ENCODE measurements at places on chromosomes 16 and 17.

GRCh38 chr17:59845595-59846393 is 46.9 kb downstream of the TUBD1 start:
- DNase-seq, result peak; percentile 78

GRCh38 chr16:83136419-83136818 is 509.6 kb downstream of the CDH13 start:
- DNase-seq, result no peak

DNA sequence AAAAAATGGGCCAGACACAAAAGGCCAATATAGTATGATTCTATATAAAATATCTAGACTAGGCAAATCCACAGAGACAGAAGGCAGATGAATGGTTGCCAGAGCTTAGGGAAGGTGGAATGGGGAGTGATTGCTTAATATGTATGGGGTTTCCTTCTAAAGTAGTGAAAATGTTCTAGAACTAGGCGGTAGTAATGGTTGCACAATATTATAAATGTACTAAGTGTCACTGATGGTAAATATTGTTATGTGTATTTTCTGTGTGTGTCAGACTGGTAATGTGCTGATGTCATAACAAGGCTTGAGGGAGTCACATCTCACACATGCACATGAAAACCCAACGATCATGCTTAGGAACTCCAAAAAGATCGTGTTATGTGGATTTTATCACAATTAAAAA is 106.9 kb upstream of the SIAH1 start:
- no peak for DNase-seq

DNA sequence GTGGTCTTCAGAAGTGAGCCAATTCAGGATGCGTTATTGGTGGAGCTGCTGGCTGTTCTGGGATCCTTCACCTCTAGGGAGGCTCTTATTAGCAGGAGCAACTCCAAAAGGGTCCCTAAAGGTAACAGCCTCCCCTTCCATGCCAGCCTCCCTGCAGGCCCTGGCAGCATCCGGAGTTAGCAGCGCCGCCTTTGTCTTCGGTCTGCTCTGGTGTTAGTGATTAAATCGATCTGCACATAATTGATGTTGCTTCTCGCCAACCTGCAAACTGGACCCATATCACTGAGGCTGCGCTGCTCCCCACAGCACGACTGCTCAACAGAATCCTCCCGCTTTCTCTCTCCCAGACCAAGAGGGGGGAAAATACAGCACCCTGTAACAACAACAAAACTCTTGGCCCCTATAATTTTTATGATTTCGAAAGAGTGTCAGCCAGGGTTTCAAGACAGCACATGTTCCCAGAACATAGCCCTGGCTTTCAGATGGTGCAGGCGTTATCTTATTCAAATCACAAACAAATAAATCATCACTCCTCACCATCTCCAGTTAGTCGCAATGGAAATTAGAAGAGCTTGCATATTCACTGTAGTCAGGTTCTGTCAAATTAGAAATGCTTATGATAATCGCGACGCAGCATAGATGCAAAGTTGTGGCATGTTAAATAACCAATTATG is 76.0 kb downstream of the IRX3 start:
- DNase-seq, result no peak

DNA sequence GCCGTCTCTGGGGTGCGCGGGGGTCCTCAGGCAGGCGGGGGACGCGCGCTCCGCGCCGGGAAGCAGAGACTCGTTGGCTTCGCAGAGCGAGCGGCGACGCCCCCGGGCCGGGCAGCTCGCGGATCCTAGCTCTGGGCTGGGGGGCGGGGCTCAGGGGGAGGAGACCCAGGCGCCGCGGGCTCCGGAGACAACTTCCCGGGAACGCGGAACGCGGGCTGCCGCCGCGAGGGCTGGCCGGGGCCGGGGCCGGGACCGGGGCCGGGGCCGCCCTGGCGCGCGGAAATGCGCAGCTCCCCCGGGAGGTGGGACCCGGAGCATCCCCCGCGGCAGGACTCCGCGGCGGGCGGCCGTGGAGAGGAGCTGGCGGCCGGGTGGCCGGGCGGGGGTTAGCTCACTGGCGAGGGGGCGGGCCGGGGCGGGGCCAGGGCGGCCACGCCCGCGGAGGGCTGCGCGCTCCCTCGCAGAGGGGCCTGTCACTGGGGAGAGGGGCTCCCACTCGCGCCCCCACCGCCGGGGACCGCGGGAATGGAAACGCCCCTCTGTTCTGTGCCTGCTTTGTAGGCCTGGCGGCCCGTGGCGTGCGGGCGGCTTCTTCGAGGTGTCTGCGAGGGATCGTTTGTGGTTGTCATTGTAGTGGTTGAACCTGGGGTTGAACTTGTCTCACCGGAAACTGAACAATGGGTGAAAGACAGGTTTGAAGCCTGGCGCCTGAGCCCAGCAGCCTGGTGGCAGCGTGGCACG is at the start of gene GAS7:
Gene GAS7 (minus strand): TSS at position 98 of the 741 bp plus-strand sequence.
- peak; percentile 89 for DNase-seq

GRCh38 chr16:2033057-2033908 is 6.6 kb downstream of the NHERF2 start:
- peak; percentile 75 for DNase-seq

GRCh38 chr16:19936441-19936840 is 51.8 kb upstream of the GPRC5B start:
- no peak for DNase-seq

DNA sequence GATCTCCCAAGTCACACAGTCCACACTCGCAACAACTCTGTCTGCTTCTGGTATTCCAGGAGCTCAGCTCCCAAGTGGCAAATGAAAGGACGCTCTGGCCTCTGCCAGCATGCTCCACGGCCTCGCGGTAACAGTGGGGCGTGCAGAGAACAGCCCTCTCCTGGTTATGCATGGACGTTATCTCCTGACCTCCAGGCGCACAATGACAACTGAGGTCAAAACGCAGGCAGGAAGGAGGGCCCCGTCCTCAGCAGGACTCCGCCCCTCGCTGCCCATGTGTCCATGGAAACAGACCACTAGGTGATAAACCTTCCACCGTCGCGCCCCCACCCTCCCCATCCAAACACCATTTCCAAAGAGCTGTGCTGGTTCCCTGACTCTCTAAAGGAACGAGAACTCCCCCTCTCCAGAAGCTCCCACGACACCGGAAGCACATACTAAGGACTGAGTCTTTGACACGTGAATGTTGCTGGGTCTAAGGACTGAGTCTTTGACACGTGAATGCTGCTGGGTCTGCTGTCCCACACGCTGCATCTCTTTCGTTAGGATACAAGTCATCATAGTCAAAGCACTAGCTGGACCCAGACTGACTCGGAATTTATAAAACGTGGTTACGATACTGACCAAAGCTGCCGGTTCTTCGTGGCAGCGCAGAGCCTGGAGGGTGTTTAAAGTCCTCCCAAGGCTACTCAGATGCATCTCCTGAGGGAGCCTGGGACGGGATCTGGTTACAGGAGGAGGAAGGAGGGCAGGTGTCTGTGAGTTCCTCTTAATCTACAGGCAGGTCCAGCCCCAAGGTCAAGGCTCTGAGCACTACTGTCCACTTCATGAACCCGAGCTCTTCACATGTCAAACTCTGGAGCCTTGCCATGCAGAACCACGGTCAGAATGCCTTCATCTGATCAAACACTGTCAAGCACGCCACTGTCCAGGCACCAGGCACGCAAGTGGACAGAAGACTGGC is 43.9 kb downstream of the KLHDC4 start:
- no peak for DNase-seq

DNA sequence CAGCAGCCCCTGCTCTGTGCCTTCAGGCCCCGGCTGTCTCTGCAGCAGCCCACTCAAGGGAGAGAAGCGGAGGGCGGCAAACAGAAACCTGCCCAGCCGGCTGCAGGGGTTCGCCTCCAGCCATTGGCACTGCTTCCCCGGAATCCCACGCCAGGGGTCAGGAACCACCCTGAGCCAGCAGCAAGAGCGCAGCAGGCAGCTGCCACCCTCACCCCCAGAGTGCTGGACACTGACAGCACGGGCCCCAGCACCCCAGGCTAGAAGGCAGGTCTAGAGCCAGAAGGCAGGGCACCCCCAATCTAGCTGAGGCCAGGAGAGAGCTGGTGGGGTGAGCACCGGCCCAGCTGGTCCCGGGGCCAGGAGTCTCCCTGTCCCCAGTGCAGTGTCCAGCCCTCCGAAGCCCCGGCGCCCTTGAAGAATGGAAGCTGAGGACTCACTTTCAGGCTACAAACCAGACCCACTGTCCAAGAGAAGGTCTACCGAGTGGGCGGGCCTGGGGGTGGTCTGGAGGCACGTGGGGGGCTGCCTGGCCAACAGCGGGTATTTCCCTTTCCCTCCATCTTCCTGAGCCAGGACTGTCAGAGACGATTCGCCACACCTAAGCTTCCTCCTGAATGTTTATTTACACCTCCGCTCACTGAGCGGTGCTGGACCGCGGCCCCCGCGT is 8.4 kb downstream of the UBALD2 start:
- DNase-seq, result no peak

GRCh38 chr16:85610446-85611193 is 2.5 kb upstream of the GSE1 start:
- peak; percentile 91 for DNase-seq

DNA sequence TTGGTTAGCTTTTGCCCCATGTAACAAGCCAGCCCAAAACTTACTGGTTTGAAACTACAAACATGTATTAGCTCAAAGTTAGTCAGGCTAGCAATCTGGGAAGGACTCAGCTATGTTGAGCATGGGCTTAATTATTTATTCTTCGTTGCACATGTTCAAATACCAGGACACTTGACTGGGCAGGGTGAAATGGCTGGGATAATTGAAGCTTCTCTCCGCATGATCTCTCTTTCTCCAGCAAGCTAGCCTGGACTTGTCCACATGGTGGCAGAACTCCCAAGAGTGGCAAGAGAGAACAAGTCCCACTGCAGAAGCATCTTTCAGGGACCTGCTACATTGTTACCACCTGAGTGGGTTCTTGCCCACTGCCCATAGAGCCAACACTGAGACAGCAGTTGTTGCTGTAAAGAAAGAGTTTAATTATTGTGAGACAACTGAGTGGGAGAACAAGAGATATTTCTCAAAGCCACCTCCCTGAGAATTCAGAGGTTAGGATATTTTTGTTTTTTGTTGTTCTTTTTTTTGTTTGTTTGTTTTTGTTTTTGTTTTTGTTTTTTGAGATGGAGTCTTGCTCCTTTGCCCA is 16.8 kb upstream of the ATF7IP2 start:
- DNase-seq, result no peak

- peak; percentile 59 for DNase-seq
Observed at GRCh38 chr17:40485851-40486521, 15.4 kb downstream of the TNS4 start.

DNA sequence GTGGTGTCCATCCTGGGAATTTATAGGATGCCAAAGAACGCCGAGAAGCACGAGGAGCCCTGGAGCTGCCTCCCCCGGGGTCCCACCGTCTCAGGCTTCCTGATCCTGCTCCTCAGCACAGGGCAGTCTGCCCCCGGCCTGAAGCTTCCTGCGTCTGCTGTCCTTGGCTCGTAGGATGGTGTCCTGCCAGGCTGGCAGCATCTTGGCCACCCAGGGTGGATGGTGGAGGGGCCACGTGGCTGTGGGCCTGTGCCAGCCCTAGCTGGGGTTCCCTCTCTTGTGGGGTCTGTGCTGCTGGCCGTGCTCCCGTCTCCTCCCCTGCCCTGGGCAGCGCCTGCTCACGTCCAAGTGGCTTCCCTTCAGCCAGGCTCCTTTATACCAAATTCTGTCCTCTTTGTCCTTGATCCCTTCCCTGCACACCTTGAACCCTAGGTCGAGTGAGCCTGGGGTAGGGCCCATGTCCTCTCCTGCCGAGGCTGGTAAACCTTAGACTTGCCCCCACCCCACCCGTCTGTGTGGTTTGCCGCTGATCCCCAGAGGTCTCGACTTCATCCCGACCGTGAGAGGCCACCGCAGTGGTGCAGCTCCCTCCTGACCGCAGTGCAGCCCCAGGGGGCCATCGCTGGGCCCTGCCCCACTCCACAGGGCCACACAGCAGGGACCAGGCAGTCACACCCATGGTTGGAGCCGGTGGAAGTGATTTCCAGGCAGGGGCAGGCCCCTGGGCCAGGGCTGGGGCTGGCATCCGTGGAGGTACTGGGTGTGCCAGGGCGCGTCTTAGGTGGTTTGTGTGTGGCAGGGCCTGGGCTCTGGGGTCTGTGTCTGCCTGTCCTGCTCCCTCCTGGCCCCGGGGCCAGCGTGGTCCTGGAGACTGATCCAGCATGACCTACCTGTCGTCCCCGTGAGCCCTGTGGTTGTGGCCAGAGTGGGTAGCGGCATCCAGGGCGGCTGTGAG is 46.5 kb downstream of the BAIAP2 start:
- DNase-seq, result no peak

All from tongue (tissue), 3 donors.